ENCODE measurements at places on chromosomes 5 and 9.

- no peak for DNase-seq
Measured at GRCh38 chr5:146388386-146388785, 49.7 kb downstream of the POU4F3 start.

DNA sequence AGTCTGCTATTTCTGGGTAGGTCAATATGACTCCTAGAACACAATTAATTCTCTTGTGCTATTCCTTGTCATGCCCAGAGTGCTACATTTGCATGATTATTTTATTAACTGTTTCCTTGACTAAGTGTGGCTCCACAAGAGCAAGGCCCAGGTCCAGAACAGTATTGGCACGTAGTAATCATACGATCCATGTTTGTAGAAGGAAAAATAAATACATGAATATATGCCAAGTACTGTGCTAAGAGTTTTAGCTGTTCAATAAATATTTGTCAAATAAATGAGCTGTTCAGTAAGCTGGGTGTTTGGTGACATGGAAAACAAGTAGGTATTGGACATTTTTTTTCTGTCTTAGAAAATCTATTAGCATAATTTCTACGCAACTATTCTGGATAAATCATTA lies 995.9 kb downstream of the MAT2B start:
- DNase-seq = no peak

- no peak for DNase-seq
Measured at GRCh38 chr9:1759009-1759408, 256.1 kb upstream of the SMARCA2 start.

- DNase-seq = no peak
Measured at GRCh38 chr5:77513321-77513720, 21.2 kb upstream of the WDR41 start.

DNA sequence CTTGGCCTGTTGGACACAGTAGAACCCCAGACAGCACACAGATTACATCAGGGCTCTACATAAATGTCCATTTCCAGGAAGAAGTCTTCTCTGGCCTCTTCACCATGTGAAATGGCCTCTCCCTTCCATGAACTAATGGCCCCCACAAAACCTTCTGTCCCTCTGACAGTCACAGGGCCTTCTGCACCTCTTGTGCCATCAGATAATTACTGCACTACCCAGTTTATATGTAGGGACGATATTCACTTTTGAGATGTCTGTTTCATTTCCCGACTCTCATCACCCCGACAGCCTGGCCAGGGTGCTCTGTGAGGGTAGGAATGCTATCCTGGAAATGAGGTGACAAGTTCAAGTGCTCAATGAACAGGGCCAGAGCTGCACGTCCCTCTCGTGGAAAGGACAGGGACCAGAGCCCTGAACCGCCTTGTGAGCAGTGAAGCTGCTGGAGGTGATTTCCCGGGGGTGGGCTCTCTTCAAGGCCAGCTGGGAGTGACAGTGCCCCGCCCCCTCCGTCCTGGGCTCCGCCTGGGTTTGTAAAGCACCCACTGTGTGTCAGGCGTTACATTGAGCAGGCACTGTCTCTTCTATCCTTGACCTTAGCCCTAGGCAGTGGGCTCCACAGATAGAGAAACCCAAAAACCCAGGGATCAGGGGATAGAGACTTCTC lies 3.0 kb upstream of the FAM78A start:
- no peak for DNase-seq

GRCh38 chr5:113598150-113598549 lies 84.7 kb downstream of the YTHDC2 start:
- no peak for DNase-seq

DNA sequence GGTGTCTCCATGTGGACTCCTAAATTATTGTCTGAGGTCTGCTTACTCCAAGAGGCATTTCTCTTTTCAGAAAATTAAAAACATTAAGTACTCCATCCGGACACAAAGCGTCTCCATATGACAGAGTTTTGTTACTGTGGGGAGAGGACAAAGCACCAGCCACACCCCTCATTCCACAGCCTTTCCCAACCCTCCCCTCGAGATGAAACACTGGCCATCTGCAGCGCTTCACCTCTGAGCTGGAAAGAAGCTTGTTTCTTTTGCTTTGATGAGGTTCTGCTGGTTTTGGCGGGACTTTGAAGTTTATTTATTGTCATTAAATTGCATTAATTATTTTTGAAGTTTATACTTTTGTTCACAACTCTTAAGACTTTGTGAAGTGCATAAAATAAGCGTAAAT lies 27.6 kb upstream of the NKD2 start:
- DNase-seq = no peak

- DNase-seq = no peak
Measured at GRCh38 chr5:34005681-34006080, 2.2 kb downstream of the AMACR start.

DNA sequence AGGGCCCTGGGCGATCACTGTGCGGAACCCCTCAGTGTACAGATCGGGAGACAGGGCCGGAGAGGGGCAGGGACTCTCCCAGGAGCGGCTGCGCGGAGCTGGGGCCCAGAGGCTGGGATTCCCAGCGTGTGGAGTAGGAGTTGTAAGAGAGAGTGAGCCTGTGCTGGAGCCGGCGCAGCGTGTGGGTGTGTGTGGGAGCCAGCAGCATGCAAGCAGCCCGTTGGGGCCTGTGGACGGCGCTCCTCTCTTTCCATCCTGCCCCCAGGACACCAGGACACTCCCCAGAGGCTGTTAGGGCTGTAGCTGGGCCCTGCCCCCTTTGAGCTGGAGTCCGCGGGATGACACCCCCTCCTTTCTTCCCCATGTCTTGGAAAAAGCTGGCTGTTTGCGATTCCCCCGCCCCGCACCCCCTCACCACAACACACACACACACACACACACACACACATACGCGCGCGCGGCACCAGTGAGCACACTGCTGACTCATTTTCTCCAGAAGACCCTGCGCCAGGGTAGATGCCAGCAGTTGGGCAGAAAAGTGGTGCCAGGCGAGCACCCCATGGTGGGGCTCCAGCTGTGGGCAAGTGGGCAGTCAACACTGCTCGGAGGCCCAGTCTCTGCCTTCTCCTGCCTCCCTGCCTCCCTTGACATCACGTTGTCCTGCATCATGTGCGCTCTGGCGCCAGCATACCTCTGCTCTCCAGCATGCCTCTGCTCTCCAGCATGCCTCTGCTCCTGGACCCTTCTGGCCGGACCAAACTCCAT lies 1.5 kb downstream of the COL27A1 start:
- no peak for DNase-seq

GRCh38 chr5:119410448-119411159 lies 41.7 kb upstream of the HSD17B4 start:
- no peak for DNase-seq

- DNase-seq = no peak
Measured at GRCh38 chr9:13648676-13649075, 369.2 kb upstream of the MPDZ start.

GRCh38 chr5:43693411-43693810 lies 90.4 kb downstream of the NNT start:
- no peak for DNase-seq

DNA sequence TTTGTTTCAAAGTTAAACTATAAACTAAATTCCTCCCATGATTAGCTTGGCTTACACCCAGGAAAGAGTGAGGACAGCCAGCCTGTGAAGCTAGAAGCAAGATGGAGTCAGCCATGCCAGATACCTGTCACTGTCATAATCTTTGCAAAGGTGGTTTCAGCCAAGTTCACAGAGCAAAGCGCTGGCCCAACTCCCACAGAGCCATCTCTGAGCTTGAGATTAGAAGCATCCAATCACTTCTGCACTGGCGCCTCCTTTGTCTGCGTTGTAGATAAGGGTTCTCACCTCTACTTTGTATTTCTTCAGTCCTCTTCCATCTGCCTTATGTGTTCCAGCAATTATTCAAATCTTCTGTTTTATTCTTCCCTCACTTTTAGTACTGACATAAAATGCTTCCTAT lies 119.4 kb upstream of the ACO1 start:
- DNase-seq = no peak

DNA sequence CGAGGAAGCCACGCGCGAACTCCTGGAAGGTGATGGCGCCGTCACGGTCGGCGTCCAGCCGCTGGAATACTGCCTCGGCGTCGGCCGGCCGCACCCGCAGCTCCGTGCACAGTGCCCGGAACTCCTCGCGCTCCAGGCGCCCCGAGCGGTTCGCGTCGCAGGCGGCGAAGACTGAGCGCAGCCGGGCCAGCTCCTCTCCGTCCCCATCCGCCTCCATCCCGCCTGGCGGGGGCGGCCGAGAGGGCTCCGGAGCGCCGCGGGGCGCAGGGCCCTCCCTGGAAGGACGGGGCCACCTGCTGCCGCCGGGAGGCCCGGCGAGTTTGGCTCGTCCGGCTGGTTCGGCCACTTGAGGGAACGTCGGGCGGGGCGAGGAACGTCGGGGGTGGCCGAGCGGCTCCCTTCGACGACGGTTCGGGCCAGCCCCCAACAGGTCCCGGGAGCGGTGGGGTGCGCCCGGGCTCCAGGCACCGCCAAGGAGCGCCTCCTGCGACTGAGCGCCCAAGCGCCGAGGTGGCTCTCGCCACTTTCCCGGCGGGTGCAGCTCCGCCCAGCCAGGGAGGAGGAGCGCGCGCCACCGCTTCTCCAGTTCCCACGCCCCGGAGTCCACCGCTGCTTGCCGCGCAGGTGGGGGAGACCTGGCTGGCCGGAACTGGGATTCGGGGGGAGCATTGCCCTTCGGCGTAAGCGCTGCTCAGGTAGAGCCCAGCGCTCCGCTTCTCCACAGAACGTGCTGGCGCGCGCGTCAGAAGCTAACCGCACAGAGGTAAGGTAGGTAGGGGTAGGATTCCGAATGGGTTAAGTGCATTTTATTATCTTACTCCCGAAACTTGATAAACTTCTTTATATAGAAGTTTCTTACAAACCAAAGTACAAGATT lies at the start of gene RASEF:
Gene RASEF, minus strand, starts transcription at position 492 of the 877 bp plus-strand sequence. Its CDS starts 275 bp downstream, at position 217.
- no peak for DNase-seq

DNA sequence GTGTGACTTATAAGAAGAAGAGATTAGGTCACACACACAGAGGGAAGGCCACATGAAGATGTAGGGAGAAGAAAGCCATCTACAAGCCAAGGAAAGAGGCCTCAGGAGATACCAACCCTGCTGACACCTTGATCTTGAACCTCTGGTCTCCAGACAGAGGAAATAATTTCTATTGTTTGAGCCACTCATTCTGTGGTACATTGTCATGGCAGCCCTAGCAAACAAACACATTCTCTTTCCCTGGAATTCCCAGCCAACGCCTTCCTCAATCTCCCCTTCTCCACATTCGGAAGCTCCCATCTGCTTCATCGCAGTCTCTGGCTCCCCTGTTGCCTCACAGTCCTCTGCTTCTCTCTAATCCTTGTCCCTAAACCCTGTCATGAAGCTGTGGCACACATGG lies 16.7 kb downstream of the PTGS1 start:
- no peak for DNase-seq

DNA sequence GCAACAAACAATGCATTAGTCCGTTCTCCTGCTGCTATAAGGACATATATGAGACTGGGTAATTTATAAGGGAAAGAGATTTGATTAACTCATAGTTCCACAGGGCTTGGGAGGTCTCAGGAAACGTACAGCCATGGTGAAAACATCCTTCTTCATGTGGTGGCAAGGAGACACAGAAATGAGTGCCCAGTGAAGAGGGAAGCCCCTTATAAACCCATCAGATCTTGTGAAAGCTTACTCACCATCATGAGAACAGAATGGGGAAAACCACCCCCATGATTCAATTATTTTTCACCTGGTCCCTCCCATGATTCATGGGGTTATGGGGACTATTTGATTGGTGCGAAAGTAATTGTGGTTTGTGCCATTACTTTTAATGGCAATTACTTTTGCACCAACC lies 655.8 kb upstream of the SEMA6A start:
- no peak for DNase-seq

DNA sequence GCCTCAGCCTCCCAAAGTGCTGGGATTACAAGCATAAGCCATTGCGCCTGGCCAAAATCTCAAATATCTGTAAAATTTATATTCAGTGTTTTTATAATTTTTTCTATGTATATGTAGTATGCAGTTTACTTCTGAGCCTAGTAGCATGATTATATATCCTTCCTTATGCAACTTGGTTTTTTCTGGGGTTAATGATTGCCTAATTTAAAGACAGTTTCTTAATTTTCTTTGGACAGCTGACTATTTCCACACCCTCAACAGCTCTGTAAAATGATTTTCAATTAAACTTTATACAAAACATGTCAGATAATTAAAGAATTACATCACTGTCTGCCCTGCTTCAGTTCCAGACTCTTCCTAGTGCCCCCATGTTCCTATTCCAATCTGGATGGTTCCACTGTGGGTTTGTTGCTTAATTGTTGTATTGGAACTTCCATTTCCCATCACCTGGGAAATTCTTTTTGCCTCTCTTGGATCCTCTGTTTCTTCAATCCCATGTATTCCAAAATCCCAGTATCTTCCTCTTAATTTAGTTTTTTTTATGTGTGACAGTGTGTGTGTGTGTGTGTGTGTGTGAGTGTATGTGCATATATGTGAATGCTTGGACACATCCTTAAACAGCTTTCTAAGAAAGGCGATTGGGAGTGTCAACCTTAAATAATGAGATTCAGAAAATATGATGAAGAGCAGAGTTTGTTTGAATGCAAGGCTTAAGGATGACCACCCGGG lies 53.2 kb downstream of the C5orf22 start:
- no peak for DNase-seq

- DNase-seq = no peak
Measured at GRCh38 chr5:103247118-103247517, 11.4 kb upstream of the MACIR start.

GRCh38 chr9:37511016-37512010 lies 25.6 kb downstream of the POLR1E start:
- no peak for DNase-seq

GRCh38 chr9:94085062-94085639 lies 887 bp downstream of the PTPDC1 start:
- DNase-seq = no peak

DNA sequence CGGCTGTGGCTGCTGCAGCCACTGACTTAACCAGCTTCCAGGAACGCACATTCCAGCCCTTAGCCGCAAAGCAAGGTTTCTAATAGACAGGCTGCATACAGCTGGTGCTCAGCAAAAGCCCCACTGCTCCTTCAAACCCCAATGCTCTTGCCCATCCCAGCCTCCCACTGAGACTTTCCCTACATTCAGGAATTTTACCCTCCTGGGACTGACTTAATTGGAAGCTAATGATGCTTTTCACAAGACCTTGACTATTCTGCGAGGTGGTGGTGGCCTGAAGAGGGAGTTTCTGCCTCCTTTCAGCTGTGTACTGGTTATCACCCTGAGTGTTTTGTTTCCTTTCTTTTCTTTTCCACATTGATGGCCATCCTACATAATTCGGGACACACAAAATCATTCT lies 164.9 kb upstream of the IRX1 start:
- no peak for DNase-seq

DNA sequence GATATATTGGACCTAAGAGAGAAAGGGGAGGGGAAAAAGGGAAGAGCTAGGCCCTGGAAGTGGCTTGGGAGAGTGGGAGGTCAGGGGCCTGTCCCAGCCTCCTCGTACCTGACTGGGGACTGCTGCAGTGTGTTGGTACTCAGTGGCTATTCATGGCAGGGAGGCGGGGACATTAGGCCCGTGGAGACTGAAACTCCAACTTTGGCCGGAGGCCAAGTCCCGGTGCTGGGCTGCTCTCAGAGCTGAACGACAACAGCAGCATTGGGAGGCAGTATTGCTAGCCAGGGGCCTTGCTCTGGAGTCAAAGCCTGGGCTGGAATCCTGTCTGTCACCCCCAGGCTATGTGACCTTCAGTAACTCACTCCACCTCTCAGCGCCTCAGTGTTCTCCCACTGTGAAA lies 37.8 kb downstream of the NEURL1B start:
- no peak for DNase-seq
